ENCODE measurements at places on chromosomes 5 and 9.

GRCh38 chr5:78274540-78275197 is 19.8 kb downstream of the AP3B1 start:
- DNase-seq = no peak

GRCh38 chr5:57002959-57003485 is 51.1 kb upstream of the MIER3 start:
- DNase-seq = no peak

GRCh38 chr9:1707291-1707690 is 307.9 kb upstream of the SMARCA2 start:
- no peak for DNase-seq

DNA sequence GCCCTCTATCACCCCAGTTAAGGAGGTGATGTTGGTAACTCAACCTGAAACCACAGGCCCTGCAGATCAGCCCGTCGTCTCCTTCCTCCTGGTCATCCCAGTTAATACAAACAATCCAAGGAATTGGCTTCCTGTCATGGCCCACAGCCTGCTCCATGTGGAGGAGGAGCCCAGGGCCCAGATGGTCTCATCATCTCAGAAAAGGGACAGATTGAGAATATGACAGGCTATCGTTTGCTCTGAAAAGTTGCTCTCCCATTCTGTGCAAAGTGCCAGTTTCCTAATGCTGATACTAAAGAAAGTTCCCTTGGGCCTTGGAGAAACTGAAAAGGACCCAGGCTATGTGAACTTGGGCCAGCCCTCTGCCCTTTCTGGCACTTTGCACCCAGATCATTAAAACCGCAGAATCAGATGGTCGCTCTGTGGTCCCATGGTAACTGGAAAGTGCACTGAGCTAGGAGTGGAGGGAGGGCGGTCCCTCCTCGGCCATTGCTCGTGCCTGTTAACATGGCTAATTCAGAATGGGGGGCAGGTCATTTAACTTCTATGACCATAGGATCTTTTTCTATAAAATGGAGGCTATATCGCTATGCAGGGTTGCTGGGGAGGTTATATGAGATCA is 675 bp upstream of the SPAAR start:
- DNase-seq = no peak

DNA sequence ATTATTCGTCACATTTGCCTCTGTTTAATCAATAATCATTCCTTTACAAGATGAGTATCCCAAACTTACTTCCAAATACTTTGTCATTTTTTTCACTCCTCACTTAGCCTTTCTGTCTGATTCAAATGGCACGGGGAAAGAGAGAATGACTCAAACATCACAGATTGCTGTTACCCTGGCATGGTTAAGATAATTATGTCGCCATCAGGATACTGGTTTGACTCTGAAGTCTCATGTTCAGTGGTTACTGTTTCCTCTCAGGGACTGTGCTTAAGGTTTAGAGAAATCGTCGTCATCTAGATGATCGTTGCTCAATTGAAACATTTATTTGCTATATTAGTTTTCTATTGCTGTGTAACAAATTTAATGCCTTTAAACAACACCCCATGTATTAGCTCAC is 45.2 kb upstream of the RAD23B start:
- no peak for DNase-seq

GRCh38 chr5:58123501-58123900 is 336.4 kb downstream of the PLK2 start:
- no peak for DNase-seq

GRCh38 chr5:73940026-73940425 is 314.0 kb downstream of the ARHGEF28 start:
- DNase-seq = no peak

- peak; percentile 54 for DNase-seq
Observed at GRCh38 chr5:83718195-83718825, 2.3 kb downstream of the HAPLN1 start.
